ENCODE measurements at places on chromosomes 2 and 18. TPM values are rescaled to one million over a fixed set of nuclear protein-coding genes. Genes with fewer than 3 reads are reported as not detected.
A peak's percentile ranks its signal among the peaks of the same experiment; 100 is the strongest.

- no peak for DNase-seq
Measured at GRCh38 chr2:33241072-33241471, 235.4 kb upstream of the RASGRP3 start.

DNA sequence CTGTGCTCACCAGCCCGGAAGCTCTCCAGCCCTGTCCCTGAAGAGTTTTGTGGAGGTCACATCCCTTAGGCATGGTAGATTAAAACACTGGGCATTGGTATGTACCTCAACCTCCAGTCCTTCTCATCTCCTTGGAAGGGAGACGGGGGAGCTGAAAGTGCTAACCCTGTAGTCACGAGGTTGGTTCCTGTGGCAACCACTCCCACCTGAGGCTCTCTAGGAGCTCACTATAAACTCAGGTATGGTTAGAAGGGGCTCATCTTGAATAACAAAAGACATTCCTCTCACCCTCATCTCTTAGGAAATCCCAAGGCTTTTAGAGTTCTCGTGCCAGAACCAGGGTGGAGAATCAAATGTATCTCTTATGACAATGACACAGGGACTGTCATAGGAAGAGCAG, 43.0 kb upstream of the MGAT4A start:
- DNase-seq: no peak

DNA sequence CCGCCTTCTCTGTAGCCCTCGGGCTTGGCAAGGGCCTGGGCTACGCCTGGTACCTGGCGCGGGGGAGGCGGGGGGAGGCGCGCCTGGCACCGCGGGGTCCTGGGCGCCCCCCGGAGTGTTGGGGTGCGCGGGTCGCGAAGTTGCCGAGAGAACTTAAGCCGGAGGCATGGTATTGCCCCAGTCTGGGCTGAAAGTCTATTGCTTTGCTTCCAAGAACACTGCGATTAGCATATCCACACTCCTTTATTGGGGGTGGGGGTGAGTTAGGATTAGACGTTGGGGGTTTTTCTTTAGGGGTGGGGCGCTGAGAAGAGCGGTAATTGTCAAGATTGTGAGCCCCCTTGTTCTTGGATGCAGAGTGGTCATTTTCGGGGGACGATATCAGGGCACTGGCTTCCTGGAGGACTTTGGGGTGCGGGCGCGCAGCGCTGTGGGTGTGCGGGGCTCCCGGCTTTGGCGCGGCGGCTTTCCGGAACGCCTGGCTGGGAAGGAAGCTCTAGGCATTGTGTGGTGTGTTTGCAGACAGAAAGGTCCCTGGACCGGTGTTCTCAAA, 798 bp downstream of the TANC1 start:
- no peak for DNase-seq

DNA sequence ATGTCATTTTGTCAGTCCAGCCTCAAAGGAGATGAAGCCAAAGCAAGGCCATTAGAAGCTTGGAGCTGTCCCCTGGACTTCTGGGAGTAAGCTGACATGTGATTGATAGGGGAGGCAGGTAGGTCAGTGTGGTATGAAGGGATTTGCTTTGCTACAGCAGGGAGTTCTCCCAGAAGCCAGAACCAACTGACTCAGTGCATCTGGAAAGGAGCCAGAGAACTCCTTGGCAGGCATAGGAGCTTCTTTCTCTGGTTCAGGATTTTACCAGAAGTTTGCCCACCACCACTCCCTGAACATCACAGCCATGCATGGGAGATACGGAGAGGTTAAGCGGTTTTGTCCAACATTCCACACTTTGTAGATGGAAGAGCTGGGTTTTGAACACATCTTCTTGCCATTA, 24.5 kb upstream of the KCNE4 start:
- DNase-seq: no peak

- DNase-seq: no peak
Measured at GRCh38 chr2:208006833-208007232, 18.5 kb downstream of the PLEKHM3 start.

Gene LINC00305
- not detected for total RNA-seq

- DNase-seq: no peak
Measured at GRCh38 chr2:138474100-138474825, 27.3 kb upstream of the SPOPL start.

Gene SCYGR4
- total RNA-seq: not detected

DNA sequence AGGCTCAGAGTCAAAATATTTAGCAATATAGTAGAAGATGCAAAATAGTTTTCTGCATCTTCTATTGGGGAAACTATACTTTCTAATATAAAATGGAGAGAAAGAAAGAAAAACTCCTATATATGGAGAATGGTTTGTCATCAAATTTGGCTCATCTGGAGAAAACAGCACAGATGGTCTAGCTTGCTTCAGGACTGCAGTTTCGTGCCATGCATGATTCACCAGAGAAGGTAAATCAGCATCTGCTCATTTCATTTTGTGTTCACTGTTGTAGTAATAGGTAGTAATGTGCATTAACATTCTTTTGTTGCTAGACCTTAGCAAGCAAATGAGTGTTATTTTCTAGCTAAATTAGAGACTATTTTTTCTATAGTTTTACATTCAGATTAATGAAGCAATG, 179.0 kb downstream of the ASXL3 start:
- DNase-seq: no peak

- DNase-seq: no peak
Measured at GRCh38 chr2:88549616-88550292, 77.5 kb downstream of the EIF2AK3 start.

GRCh38 chr2:172434821-172435605, 7.6 kb downstream of the ITGA6 start:
- no peak for DNase-seq

DNA sequence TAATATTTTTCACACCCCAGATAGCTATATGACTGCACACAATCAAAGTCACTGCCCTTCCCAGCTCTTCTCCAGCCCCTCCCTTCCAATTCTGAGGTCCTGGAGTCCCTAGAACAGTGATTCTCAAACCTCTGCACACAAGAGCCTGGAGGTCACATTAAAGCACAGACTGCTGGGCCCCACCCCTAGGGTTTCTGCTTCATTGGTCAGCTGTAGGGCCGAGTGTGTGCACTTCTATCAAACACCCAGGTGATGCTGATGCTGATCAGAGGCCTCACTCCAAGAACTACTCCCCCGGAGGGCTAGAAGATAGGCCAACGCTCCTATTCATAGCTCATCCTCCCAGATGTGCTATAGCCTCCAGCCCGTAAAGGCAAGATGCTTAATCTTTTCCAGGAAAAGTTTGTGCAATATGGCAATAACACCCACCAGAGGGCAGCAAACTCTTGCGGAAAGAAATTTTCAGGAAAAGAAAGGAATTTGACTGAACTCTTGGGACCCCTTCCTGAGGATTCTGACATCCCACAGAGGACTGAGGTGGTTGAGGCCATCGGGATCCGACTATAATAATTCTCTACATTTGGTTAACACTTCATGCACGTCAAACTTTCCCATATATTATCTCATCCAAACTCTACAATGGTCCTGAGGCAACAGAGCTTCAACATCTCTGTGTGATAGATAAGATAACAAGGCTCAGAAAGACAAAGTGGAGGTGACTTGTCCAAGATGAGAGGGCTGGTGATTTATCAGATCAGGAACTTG, 194.2 kb upstream of the PKDCC start:
- DNase-seq: no peak

GRCh38 chr2:217800433-217801114, 202.2 kb downstream of the TNS1 start:
- no peak for DNase-seq

GRCh38 chr2:136117909-136118818, at the start of gene CXCR4:
CXCR4 (minus strand) TSS chr2:136118149; CDS start chr2:136118060, 89 bp downstream.
- peak; percentile 93 for DNase-seq

- no peak for DNase-seq
Measured at GRCh38 chr2:127174136-127174535, 46.0 kb downstream of the CYP27C1 start.

- DNase-seq: no peak
Measured at GRCh38 chr18:34933909-34934661, 107.1 kb upstream of the MAPRE2 start.

DNA sequence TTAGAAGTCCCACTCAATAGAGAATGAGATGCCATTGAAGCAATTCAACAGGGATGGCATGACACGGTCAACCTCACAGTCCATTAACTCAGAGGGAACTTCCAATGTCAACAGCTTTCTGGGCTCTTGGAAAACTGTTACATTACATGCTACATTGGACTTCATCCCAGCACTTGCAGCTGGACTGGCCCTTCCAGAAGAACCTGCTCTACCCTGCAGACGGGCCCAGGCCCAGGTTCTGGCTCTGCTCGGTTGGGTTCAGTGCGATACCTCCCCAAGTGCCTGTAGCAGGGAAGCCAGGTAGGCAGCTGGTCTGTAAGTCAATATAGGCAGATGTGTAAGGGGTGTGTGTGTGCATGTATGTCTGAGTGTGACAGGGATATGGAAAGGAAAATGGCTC, 12.9 kb downstream of the LAMA1 start:
- no peak for DNase-seq

DNA sequence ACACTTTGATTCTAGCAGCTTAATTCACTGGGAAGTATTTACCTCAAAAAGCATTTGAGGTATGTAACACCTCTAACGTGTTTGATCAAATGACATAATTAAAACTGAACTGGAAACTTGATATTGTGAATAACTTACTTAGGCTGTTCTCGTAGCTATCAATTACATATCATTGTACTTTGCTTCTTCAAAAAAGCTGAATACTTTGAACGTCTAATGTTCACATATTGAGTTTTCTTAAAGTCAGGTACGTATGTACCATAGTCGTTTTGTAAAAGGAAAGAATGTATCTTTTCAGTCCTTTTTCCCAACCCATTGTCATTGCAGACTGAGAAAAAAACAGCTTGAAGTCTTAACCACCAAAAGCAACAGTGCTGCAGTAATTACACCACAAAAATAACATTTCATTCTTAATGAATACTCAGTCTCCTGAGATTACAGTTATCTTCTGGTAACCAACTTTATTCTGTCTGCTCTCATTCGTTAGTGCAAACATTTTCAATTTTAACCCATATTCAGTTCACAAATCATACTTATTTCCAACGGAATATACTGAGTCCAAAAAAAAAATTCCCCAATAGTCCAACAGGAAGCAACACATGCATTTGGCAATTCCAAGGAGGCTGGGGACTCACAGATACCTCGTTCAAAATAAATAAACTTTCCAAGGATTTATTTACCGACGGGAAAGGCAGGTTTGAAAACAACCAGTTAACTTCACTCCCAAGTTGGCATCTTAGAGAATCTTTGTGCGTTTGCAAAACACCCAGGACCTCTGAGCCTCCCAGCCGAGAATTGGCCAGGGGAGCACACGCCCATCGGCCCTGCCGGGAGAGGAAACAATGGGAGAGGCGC, 1.1 kb downstream of the CHN1 start:
- DNase-seq: no peak

Gene NTSR2
- not detected for total RNA-seq

DNA sequence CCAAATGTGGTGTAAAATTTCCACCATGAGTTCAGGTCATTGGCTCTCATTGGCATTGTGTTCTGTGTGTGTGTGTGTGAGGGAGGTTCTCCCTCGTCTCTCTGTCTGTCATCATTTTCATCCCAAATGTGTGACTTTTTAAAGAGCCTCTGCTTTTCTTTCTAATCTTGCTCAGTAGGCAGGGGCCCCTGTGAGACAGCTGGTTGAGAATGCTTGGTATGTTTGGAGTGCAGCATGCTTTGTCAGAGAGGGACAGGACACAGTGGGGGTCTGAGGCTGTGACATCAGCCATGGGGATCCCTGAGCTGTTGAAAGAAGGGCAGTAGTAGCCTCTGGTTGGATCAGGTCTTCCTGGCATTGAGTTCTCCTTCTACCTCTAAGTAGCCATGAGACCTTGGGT, 10.6 kb downstream of the PTPRM start:
- DNase-seq: no peak

DNA sequence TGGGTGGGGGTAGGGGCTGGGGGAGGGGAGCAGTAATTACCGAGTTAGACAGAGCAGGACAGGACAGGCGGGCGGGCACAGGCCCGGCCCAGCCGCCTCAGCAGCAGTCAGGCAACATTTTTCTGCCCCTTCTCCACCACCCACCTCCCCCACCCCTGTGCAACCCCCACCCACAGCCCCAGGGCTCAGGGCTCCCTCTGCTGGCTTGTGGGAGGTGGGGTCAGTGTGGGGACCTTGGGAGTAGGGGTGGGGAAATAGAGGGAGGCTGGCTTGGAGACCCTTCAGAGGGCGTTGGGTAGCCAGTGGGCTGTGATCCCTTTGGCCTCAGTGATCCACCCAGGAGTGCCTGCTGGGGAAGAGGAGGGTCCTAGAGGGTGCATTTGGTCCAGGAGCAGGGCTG, 6.4 kb downstream of the WNT6 start:
- no peak for DNase-seq

Gene TTR
- not detected for total RNA-seq

GRCh38 chr18:62523631-62524439, 1.0 kb downstream of the ZCCHC2 start:
- peak; percentile 80 for DNase-seq

- DNase-seq: no peak
Measured at GRCh38 chr2:236861944-236862343, 223.7 kb upstream of the COPS8 start.

DNA sequence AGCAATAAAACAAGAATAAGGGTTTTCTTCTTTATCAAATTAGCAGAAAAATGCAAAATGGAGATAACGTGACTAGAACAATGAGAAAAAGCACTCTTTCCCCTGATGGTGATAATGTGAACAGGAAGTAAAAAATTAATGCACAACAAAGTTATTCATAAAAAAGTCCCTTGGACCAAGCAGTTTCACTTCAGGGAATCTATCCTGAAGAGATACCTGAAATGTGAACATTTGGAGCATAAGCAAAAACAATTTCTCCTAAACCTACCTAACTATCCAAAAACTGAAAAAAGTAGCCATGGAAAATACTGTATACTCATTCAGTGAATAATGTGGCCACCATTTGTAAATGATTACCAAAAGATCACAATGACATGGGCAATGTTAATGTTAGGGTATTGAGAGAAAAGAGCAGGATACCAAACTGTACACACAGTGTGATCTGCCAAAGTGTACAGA, 48.7 kb downstream of the TRIP12 start:
- DNase-seq: no peak

Gene SCYGR8
- total RNA-seq: not detected

DNA sequence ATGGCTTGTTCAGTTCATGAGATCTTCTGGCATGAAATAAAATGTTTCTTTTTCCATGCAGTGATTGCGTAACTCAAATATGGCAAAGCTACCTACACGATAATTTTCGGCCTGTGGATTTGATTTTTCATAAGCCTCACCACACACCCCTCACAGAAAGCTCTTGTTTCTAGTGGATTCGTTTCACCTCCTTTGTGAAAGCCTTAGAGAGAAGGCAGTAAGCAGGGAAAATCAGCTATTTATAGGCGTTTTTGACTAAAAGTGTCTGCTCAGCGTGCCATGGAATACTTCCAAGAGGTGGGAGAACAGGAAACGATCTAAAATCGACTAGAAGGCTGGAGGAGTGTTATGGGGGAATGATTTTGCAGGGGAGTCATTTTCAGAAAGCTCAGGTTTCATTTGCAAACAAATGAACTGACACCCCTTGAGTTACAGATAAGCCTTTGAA, 417.9 kb downstream of the TGIF1 start:
- DNase-seq: no peak

Measured in Right ventricle myocardium inferior (tissue), 1 donor.